ENCODE measurements at places on chromosomes 1 and 21.

GRCh38 chr1:39086865-39087409 lies 60.8 kb downstream of the NDUFS5 start:
- DNase-seq = no peak

- DNase-seq = no peak
Observed at GRCh38 chr1:177959811-177960515, 9.9 kb downstream of the SEC16B start.

DNA sequence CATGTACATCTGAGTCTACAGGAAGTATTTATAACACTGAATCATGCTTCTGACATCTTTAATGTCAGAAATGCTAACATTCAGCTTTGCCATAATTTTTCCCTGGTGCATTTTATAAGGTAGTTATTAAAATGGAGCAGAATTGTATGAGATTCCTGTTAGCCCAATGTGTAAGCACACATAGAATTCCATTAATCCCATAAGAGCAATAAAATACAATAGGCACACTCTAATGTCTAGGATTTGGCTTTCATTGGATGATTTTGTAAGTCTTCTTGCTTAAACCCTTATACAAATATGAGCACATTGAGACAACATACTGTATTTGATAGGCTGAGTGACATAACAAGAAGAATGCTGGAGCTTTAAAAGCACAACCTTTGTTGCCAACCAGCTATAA lies 256.4 kb downstream of the HMCN1 start:
- no peak for DNase-seq

DNA sequence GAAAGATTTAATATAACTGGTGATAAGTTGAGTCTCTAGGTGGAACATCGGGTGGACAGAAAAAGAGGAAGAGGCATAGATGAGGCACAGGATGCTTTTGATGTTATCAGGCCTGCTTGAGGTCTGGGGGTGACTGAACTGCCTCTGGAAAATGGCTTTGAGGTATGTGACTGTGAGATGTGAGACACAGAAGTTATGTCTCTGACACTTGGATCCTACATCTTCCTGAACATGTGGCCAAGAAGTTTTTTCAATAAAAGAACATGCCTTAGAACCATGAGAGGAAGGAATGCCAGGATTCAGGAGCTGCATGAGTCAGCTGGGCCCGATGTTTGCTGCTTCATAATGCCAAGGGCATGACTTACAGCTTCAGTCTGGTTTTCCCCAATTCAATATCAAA lies 11.5 kb upstream of the AIM2 start:
- DNase-seq = no peak

DNA sequence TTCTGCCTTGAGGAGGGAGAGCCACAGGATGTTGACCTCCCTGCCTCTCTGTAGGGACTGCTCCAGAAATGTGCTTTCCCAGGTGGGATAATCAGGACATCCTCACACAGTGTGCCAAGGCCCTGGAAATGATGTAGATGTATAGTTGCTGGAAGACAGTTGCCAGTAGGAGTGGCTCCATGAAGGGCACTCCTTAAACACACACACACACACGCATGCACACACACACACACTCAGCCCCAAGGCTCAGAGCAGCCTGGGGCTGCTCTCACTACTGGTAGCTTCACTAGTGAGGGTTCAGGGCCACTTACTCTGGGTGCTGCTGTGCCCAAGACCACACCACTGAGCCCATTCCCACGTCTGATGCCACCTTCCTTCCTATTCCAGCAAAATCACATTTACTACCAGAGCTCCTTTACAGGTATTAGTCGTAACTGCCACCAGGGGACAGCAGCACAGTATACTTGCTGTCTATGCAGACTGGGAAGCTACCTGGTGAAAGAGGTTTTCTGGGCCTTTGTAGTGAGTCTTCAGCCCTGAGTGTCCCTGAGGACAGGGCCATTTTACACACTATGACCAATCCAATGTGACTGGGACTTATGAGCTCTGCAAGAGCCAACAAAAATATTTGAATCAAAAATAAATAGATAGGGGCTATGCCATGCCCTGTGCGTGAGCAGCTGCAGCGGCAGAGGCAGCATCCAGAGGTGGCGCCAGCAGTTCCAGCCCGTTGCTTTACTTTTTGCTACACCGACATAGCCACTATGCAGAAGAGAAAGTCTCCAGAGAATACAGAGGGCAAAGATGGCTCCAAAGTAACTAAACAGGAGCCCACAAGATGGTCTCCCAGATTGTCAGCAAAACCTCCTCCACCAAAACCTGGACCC lies 15.0 kb downstream of the CRNN start:
- DNase-seq = no peak

DNA sequence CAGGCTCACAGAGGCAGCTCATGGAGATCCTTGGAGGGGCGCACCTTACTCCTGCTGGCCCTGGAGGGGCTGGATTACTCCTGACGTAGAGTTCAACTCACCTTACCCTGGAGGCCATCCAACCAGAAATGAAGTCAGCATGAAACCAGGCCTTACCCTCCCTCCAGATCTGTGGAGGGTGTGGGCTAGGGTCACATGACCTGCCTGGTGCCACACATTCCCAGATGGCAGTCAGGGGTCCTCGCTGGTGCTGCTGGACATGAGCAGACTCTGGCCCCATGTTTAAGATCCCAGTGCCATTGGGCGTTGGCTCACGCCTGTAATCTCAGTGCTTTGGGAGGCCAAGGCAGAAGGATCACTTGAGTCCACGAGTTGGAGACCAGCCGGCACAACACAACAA lies 4.5 kb downstream of the C21orf58 start:
- no peak for DNase-seq

GRCh38 chr1:182768963-182769362 lies 20.6 kb upstream of the NPL start:
- no peak for DNase-seq

GRCh38 chr1:9025449-9025848 lies 774 bp downstream of the SLC2A7 start:
- DNase-seq = no peak

- no peak for DNase-seq
Observed at GRCh38 chr1:185936641-185937040, 202.4 kb downstream of the HMCN1 start.

Measured in stimulated activated CD8-positive, alpha-beta memory T cell treated with anti-CD3 and anti-CD28 coated beads, Interleukin-15, amount 100 ng/mL, for 1 hour (primary cell).